IPS DF 6.9 (cell line): ENCODE measurements at places on chromosomes 3 and 15.

GRCh38 chr3:113423699-113424098 lies 17.6 kb downstream of the CFAP44 start:
- DNase-seq = no peak
- H3K27me3 ChIP-seq = no peaks in the 10 kb centered on the region
- no peaks in the 10 kb centered on the region for H3K4me1 ChIP-seq
- no peaks in the 10 kb centered on the region for H3K36me3 ChIP-seq

DNA sequence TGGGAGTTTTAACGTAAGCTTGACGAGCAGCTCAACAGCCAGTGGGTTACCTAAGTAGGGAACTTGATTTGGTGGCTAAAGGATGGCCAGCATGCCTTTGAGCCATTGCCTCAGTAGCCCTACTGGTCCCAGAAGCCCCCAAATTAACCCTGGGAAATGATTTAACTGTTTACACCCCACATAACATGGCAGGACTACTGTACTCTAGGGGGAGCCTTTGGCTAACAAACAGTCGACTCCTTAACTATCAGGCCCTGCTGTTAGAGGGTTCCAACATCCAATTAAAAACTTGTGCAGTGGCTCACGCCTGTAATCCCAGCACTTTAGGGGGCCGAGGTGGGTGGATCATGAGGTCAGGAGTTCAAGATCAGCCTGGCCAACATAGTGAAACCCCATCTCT lies 9.4 kb upstream of the SMCO1 start:
- no peak overlapping the region for H3K27ac ChIP-seq
- no peak for DNase-seq
- no peaks in the 10 kb centered on the region for H3K27me3 ChIP-seq
- no peak overlapping the region for H3K4me3 ChIP-seq
- H3K36me3 ChIP-seq = no peaks in the 10 kb centered on the region
- 0 out of 2 replicates have a peak, but pooled peaks cover 2% of the 10 kb centered on the region for H3K4me1 ChIP-seq

DNA sequence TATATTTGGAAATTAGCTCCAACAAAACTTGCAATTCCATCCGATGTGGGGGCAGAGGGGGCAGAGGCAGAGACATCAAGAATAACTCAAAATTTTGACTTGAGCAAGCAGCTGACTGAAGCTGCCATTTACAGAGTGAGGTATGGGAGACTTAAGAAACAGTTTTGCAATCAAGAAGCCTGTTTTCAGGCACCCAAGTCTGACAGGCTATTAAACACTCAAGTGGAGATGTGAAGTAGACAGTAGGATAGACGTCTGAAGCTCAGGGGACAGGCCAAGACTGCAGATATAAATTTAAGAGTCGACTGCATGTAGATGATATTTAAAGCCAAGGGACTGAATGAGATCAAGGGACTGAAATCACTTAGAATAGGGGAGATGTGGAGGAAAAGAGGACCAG lies 9.9 kb upstream of the SH3BP5 start:
- no peak overlapping the region for H3K4me3 ChIP-seq
- no peaks in the 10 kb centered on the region for H3K27me3 ChIP-seq
- H3K4me1 ChIP-seq = no peaks in the 10 kb centered on the region
- no peak overlapping the region for H3K27ac ChIP-seq
- H3K36me3 ChIP-seq = no peaks in the 10 kb centered on the region
- no peak for DNase-seq

- H3K27me3 ChIP-seq = peaks cover 3% of the 10 kb centered on the region; the same call in 1 of the 2 replicates
- no peak overlapping the region for H3K27ac ChIP-seq
- peaks cover 4% of the 10 kb centered on the region for H3K4me1 ChIP-seq
- no peak for DNase-seq
- H3K36me3 ChIP-seq = no peaks in the 10 kb centered on the region
Measured at GRCh38 chr3:134378818-134379217, 4.6 kb upstream of the AMOTL2 start.
